ENCODE measurements at places on chromosomes 3 and 15. TPM values are rescaled to one million over a fixed set of nuclear protein-coding genes. Genes with fewer than 3 reads are reported as not detected.
A peak's percentile ranks its signal among the peaks of the same experiment; 100 is the strongest.

DNA sequence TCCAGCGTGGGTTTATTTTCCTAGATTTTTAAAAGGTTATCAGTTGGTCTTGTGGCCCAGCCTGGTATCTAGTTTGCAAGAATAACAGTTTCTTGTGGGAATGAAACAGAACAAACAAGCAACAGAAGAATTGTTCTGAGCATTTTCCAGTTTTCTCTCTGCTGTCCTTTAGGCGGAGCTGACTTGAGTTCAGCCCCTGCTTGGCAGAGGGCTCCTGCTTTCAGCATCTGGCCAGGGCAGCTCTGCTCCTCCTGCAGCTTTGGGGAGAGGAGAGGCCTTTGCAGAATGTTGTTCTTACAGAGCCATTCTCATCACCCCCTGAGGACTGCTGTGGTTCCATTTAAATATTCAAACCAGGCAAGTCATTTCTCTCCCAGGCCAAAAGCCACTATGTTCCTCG lies 117.7 kb downstream of the ALDH1A2 start:
- peak; percentile 40 for DNase-seq

GRCh38 chr3:31813197-31813596 lies 167.9 kb downstream of the OSBPL10 start:
- DNase-seq = no peak

DNA sequence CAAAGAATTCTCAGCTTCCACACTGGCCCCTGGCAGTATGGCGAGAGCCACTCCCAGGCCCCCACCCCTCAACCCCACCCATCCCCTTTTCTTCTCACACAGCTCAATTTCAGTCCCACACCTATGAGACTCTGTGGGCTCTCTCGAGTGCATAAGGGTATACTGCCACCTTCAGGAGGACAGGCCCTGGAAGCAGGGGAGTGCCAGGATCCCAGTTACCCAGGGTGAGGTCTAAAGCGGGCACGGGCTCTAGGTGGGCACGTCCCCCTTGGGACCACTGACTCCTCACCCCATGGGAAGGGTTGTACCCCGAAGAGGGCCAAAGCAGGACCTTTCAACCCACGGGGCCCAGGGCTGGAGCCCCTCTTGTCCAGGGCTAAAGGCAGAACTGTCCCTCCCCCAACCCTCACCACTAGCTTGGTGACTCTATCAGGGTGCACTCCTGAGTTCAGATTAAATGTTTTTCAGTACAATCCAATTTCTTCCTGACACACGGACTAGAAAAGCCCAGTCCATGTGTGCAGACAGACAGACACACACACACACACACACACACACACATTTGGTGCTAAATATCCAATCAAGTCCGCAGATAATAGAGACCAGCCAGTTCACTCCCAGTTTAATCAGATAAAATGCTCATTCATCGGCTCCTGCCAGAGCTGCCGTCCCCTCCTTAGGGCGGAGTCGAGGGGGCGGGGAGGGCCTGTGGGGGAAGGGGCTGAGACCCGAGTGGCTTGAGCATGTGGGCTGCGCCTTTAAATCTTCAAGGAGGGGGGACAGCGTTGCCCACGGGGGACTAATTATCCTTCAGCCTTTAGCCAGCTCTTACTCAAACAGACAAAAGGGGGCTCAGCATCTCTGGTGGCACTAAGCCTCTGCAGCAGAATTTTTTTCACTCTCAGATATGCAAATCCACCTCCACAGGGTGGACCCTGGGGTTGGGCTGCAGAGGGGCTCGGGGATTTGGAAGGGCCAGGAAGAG lies 59.3 kb downstream of the CYP11A1 start:
- peak; percentile 79 for DNase-seq

- DNase-seq = no peak
Measured at GRCh38 chr3:194332858-194333211, 18.3 kb downstream of the CPN2 start.

- DNase-seq = no peak
Measured at GRCh38 chr3:134956395-134956794, 161.3 kb downstream of the EPHB1 start.

- no peak for DNase-seq
Measured at GRCh38 chr15:68469162-68470048, 37.4 kb upstream of the ITGA11 start.

- DNase-seq = no peak
Measured at GRCh38 chr3:177060492-177060891, 136.8 kb downstream of the TBL1XR1 start.

GRCh38 chr3:28768439-28768838 lies 419.8 kb upstream of the AZI2 start:
- DNase-seq = no peak

DNA sequence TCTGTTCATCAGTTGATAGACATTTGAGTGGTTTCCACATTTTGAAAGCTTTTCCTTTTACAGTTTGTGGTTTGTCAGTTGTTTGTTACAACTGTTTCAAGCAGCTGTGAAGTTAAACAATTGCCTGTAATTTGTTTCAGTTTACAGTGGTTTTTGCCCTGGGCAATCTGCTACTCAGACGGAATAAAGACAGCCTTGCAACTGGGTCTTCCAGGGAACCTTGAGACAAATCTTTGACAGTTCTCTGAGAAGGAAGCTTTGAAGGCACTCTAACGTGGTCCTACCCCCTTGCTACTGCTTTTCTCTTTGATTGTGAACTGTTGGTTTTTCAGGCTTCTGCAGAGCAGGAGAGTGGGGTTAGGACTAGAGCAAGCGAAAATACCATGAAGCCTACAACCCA lies 28.0 kb downstream of the LRRC28 start:
- DNase-seq = no peak

PLSCR5 gene
- total RNA-seq = not detected

PLXNA1 gene
- total RNA-seq = 46.9 TPM

POLQ gene
- 3.7 TPM for total RNA-seq

ZPLD1 gene
- not detected for total RNA-seq

AHSG gene
- not detected for total RNA-seq

STRA6 gene
- total RNA-seq = 14.2 TPM

MYO5A gene
- total RNA-seq = 28.4 TPM

Data from tongue (tissue), 3 donors.